ENCODE measurements at places on chromosomes 7 and 10.

DNA sequence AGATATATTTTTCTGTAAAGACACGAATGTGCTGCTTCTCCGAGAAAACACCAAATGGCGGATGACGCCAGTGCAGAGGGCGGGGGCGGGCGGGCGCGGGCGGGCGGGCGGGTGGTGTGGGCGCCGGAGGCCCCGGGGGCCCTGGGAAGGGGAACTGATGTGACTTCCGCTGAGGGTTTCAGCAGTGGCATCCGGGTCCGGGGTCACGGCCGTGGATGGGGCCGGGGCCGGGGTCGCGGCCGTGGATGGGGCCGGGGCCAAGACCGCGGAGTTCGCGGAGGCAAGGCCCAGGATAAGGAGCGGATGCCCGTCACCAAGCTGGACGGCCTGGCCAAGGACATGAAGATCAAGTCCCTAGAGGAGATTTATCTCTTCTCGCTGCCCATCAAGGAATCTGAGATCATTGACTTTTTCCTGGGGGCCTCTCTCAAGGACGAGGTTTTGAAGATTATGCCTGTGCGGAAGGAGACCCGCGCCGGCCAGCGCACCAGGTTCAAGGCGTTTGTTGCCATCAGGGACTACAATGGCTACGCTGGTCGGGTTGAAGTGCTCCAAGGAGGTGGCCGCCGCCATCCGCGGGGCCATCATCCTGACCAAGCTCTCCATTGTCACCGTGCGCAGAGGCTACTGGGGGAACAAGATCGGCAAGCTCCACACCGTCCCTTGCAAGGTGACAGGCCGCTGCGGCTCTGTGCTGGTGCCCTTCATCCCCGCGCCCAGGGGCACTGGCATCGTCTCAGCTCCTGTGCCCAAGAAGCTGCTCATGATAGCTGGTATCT is 20.3 kb upstream of the IGF2BP3 start:
- no peak for DNase-seq

- DNase-seq = no peak
Observed at GRCh38 chr7:114854369-114854768, 67.5 kb upstream of the MDFIC start.

DNA sequence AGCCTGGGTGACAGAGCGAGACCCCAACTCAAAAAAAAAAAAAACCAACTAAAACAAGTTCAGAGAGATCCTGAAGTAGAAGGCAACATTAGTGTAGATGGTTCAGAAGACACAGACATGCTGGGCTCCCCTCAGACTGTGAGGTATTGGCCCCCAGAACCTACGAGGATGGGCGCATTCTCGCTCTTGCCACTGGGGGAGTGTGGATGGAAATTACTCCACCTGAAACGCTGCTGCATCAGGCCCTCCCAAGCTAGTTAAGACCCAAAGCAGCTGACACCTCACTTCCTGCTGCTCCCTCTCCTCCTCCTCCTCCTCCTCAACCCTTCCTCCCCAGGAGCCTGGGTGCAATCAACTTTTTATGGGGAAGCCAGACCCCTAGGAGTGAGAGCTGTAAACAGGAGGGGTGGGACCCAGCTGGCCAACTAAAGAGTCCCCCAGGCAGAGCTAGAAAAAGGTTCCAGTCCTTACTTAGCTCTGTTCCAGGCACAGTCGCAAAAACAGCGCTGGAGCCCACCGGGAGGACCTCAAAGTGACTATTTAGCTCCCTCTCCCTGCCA is 7.4 kb downstream of the SH3PXD2A start:
- DNase-seq = no peak

- DNase-seq = no peak
Observed at GRCh38 chr7:32892521-32893206, 1.1 kb upstream of the KBTBD2 start.

DNA sequence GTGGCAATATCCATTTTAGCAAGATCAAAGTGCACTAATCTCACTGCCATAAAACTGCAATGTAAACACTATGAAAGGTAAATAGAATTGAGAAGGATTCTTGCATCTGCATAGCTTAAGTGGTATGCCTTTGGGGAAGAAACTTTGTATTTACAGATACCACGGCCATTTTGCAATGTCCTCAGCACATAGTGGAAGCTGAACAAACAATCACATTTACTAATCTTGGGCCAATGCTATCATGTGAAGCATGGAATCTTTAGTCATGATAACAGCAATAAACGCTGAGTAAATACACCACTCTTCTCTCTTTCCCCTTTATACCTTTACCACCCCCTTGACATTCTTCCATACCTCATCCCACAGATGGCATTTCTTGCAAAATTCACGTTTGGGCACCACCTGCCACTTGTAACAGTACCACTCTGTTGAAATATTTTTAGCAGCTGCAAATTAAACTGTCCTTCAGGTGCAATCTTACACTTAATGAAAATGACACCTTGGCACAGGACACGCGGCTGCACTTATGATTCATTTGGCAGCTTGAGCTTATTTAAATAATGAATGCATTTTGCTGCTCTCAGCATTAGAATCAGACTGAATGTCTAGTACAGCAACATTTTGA is 171.8 kb downstream of the SEMA3A start:
- DNase-seq = no peak

DNA sequence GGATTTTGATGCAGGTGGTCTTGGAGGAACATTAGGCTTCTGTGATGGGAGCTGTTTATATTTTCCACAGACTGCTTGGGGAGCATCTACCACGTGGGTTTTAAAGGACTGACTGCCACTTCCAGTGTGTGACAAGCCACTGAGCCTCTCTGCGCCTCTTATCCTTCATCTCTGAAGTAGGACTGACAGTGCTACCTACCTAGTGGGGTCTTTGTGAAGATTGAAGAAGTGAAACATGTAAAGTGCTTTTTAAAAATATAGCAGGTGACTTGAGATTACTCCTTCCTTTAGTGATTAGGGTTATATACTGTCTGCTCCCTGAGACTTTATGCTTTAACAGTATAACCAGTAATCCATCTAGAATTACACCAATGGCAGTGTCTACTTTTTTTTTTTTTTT is 29.9 kb downstream of the NKX2-3 start:
- no peak for DNase-seq

GRCh38 chr7:150982351-150982750 is 4.2 kb upstream of the KCNH2 start:
- DNase-seq = no peak

GRCh38 chr7:150663802-150664494 is 21.6 kb upstream of the GIMAP2 start:
- no peak for DNase-seq

- DNase-seq = no peak
Observed at GRCh38 chr10:11178606-11179515, 161.2 kb downstream of the CELF2 start.

DNA sequence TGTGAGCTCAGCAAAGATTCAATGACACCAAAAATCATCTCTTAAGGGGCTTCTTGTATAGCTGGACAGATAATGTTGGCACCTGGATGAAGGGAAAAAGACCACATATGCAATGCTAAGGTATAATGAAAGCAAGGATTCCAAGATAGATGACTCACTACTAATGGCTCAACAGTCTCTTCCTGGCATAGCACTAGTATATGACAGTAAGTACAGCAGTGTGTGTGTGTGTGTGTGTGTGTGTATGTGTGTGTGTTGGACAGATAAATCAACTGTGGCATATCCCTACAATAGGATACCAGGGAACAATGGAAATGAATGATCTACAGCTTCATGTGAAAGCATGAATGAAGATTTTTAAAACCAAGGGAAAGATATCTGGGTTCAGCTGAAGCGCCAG is 257.1 kb downstream of the SFMBT2 start:
- DNase-seq = no peak

- DNase-seq = no peak
Observed at GRCh38 chr10:43839973-43840372, 191.3 kb upstream of the ZNF32 start.

DNA sequence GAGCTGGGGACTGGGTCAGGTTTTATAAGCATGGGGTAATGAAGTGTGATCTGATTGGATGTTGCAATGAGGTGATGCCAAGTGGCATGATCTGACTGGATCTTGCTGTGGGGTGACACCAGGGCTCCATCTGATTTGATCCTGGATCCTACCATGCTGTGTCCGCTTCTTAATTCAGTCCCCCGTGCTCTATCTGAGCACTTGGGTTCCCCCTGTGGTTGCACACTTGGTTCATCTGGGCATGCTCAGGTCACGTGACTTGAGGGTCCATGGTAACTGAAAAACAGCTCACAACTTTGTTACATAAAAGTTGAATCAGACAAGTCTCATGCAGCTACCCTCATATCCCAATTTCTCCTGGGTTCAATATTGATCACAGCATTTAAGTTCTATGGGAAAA is 448.6 kb upstream of the NRP1 start:
- DNase-seq = no peak

GRCh38 chr10:131842351-131843088 is 58.3 kb upstream of the PPP2R2D start:
- DNase-seq = no peak

DNA sequence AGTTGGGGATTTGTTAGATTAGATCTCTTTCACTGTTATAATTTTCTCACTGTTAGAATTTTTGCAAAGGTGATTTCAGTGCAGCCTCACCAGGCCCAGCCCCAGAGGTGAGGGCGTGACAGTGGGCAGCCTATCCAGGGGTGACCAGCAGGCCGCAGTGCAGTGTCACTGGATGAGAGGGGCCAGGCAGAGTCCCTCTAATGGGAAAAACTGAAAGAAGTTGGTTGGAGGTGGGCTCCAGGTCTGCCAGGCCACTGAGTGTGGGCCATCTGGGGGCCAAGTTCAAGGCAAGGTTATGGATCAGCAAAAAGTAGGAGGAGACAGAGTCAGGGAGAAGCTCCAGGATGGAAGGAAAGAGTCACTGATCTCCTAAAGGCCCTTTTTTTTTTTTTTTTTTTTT is 90.5 kb upstream of the SDK1 start:
- DNase-seq = no peak

DNA sequence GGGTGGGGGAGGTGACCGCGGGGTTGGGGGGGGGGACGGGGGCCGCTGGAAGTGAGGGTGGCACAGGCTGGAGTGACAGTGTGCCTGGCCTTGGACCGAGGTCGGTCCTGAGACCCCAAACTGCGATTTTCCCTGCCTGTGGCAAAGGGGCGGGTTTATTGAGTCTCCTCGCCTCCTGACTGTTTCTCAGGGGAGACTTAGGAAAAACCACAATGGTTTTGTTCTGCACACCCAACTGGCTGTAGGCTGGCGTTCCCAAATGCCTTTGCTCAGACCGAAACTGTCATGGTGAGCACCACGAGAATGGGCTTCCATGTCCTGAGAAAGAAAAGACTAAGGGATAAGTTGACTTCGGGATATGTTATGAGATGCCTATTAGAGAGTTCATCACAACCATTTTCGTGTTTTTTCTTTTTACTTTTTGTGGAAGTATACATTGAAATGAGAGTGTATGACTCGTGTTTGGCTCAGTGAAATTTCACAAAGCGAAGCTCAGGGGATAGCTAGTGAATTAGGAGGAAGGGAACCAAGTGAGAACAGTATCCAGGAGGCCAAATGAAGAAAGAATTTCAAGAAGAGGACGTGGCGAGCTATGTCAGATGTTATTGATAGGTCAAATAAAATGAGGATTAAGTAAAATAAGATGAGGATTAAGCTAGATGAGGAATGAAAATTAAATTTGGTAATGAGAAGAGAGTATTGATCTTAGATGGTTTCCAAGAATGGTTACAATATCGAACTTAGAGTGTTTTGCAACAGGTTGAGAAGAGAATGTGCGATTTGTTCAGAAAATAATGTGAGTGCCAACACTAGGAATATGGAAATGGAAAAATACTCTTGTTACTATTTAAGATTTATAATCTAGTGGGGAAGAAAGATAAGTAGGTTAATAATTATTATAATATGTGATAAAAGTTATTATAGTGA is 918 bp downstream of the NET1 start:
- DNase-seq = no peak

DNA sequence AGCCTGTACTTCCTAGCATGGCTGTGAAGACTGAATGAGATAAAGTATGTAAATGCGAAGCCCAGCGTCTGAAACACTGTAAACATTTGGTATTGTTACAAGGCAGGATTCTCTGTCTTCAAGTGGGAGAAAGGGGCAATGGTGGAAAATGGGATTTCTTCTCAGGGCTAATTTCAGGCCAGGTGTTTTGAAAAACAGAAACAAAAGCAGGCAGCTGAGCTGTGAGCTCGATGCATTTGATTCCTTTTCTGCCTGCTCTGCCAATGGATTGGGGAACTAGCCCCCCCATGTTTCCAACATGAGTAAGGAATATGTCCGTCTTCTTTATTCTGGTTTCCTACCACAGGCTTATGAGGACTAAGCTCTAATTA is 732.1 kb upstream of the AUTS2 start:
- DNase-seq = no peak

GRCh38 chr7:142874837-142875236 is 10.7 kb downstream of the TRPV6 start:
- no peak for DNase-seq

DNA sequence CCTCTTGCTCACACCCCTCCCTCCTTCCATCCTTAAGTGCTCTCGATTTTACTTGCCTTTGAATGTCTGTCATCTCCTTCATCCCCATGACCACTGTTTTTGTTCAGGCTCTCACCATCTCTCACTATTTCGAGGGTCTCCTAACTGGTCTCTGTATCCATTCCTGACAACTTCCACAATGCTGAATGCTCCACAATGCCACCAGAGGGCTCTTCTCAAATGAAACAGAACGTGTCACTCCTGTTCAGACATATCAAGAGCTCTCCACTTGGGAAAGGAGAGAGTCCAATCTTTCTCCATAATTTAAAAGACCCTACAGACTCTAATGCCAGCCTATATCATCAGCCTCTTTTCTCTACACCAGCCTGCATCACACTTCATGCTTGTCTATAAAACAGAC is 9.0 kb upstream of the SLC13A1 start:
- DNase-seq = no peak

DNA sequence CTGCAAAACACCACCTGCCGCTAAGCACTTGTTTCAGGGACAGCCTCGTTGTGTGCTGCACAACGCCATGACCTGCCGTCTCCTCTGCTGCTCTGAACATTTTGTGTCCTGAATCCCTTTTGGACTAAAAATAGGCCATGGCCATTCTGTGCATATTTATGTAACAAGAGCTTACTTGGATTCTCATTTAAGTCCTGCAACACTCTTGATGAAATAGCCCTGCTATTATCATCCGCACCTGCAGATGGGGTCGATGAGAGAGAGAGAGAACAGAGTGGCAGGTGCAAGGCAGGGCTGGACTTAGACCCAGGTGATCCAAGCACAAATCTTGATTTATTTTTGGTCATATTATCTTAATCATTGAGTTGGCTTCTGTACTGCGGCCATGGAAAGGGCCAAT is 121.2 kb upstream of the PRKCQ start:
- DNase-seq = no peak

DNA sequence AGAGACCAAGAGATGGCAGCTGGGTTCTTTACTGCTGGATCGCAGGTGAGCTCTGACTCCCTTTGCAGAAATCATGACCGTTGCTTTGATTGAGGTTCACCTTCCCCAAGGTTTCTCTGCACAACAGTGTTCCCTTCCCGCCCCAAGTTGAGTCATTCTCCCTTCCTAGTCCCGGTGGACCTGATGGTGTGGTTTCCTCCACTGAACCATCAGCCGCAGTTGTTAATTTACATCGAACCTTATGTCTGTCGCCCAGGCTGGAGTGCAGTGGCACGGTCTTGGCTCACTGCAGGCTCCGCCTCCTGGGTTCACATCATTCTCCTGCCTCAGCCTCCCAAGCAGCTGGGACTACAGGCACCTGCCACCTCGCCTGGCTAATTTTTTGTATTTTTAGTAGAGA is 5.8 kb downstream of the ZSCAN25 start:
- no peak for DNase-seq
